ENCODE measurements at places on chromosomes 11 and 22.
A peak's percentile ranks its signal among the peaks of the same experiment; 100 is the strongest.

- DNase-seq: no peak
These were observed 751 bp upstream of the WNT7B start for GRCh38 chr22:45977551-45978274.

GRCh38 chr11:67634366-67635230 lies 4.9 kb upstream of the NUDT8 start:
- DNase-seq: no peak

DNA sequence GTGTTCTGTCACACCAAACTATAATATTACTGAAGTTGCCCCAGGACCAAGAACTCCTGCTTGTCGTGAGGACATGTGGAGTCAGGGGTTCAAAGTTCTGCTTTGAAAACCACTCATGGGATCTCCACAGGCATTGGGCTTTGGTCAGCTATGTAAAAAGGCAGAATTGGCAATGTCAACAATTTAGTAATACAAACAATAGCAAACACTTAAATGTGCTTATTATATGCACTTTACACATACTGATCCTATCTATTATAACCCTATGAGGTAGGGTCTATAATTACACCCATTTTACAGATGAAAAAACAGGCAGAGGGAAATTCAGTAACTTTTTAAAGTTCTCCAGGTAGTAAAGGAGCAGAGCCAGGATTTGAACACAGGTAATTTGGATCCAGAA lies 94.6 kb downstream of the CCDC83 start:
- no peak for DNase-seq

GRCh38 chr11:104965735-104966134 lies 2.6 kb downstream of the CASP4 start:
- no peak for DNase-seq

- no peak for DNase-seq
These were observed 39.5 kb upstream of the SLC1A2 start for GRCh38 chr11:35458846-35459245.

DNA sequence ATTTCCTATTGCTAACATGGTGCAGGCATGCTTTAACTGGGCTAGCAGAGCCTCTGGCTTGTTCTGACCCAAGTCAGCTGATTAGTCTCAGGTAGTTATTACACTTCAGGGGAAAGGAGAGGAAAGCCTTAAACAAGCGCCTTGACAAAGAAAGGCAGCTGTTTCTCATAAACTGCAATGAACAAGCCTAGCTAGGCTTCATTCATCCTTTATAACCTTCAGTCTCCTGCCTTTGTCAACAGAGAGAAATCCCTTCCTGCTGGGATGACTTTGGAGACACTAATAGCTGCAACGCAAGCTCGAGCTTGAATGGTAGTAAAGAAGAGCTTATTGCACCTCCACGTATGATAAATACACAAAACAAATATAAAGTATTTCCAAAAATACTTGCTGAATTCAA lies 68.4 kb downstream of the CCDC34 start:
- DNase-seq: no peak

DNA sequence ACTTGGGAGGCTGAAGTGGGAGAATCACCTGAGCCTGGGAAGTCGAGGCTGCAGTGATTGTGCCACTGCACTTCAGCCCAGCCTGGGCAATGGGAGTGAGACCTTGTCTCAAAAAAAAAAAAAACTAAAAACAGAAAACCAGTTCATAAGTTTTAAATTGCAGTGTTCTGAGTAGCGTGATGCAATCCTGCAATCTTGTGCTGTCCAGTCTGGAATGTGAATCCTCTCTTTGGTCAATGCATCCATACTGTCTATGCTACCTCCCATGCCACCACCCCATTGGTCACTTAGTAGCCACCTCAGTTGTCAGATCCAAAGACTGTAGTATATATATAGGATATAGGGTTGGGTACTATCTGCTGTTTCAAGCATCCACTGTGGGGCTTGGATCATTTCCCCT lies 11.1 kb downstream of the YAP1 start:
- no peak for DNase-seq

DNA sequence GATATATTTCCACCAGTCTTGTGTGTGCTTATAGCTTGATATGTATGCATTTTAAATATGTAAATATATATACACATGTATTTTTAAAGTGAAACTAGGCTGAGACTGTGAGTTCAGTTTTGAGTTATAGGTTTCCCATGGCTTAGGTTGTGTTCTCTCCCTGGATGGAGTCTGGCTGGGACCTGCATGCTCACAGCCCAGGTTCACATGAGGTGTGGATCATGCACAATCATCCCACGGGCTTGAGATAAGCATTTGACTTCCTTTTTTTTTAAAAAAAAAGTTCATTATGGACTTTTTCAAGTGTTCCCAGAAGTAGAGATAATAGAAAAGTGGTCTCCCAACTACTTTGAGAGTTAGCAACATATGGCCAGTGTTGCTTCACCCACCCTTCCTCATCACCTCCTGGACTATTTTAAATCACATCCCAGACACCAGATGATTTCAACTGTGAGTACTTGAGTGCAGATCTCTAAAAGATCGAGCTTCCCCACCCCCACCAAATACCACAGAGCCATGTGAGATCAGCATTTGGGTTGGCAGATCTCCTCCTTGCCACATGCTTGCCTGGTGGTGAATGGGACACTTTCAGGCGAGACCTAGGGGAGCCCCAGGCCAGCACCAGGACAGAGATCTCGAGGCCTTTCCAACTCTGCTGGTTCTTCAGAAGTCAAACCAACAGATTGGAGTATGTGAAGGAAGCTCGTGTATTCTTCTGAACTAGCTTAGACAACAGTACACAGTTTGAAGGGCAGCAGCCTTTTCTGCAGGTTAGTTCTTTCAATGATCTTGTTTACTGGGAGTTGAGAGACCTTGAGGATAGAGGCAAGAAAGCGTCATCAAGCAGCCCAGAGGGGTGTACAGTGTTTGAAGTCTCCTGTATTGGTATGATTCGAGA lies 15.9 kb downstream of the MED15 start:
- peak; percentile 68 for DNase-seq

GRCh38 chr11:28619846-28620540 lies 511.8 kb downstream of the METTL15 start:
- no peak for DNase-seq

- no peak for DNase-seq
These were observed 2.4 kb downstream of the LGR4 start for GRCh38 chr11:27470166-27470565.

DNA sequence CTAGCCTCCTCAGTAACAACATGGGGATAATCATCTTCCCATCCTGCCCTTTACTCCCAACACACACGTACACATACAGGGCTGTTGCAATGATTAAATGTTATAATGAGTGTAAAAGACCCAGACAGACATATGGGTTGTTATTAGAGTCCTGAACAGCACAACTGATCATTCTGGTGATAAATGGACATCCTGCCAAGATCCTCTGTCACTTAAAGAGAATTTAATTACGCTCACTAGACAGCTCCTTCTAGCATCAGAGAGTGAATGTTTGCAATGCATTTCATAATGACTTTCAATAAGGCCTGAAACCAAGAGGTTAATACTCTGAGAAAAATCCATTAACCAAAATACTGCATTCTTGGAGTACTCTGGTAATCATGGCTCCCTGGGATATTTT lies 115.8 kb downstream of the KCNC1 start:
- DNase-seq: no peak

- DNase-seq: no peak
These were observed 28.4 kb upstream of the RBFOX2 start for GRCh38 chr22:36056980-36057379.

DNA sequence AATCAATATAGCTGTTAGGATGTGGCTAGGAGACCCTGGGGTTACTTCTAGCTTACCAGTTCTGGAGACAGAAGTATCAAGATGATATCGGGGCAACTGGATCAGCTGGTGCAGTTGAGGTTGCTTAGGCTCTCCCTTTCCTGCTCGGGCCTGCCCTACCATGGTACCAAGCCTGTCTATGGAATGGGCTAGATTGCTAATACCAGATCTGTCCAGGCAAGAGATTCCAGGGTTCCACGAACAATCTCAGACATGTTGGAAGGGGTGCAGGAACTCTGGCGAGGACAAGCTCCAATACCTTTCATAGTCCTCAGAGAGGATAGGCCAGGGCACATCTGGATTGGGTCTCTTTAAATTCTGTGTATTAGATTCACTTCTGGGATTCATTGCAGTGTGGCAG lies 53.8 kb downstream of the ADM start:
- DNase-seq: no peak

GRCh38 chr11:19345848-19346681 lies 105.3 kb upstream of the E2F8 start:
- no peak for DNase-seq

DNA sequence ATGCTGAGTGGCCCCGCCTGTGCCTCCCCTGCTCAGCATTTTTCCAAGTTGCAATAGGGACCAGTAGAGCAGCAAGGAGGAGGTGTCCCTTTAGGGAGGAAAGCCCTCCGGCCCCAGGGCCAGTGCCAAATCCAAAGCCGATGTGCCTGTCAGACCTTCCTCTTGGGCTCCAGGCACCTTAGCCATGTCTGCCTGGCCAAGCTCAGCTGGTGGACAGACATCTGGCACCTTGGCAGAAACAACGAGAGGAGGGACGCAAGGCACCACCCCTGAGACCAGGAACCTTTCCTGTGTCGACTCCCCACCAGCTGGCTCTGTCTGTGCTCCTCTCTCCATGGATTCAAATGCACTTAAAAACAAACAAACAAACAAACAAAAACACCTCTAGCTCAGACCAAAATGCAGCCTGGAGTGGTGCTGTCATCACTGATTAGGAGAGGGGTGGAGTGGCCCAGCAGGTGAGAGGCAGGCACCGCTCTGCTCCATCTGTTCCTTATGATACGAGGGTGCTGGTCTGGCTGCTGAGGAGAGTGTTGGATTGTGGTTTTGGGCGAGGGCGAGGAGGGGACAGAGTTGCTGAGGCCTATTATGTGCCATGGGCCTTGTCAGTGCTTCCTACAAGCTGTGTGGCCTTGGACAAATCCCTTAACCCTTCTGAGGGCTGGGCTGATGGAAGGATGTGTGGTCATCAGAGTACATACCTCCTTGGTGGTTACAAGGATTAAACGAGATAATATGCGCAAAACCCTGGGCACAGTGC lies 46.2 kb downstream of the TP53I11 start:
- DNase-seq: no peak

GRCh38 chr11:126853732-126854131 lies 146.8 kb downstream of the KIRREL3 start:
- no peak for DNase-seq

DNA sequence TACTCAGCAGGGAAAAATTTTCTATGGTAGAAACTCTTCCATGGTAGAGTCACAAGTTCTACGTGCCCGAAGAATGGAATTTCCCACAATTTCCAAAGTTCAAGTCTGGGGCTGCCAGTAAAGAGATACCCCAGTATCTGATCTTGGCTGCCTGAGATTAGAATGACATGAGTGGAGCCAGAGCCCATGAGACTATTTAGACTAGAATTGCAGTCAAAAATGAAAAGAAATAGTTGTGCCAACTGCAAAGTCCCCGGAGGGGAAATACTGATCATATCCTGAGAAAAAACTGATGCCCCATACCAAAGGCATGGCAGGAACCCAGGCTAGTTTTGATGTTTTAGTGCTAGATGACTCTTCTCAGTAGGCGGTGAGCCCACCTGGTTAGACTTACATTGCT lies 11.2 kb downstream of the MAJIN start:
- no peak for DNase-seq

DNA sequence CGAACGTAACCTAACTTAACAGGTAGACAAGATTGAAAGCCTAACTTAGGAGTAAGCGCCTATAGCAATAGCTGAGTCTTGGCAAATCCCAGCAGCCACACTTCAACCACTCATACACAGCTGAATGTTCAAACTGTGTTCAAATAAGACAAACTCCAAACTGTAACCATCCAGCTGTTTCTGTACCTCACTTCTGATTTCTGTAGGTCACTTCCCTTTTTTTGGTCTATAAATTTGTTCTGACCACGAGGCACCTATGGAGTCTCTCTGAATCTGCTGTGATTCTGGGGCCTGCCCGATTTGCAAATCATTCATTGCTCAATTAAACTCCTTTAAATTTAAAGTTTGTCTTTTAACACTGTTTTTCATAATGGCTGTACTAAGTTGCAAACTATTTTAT lies 8.2 kb upstream of the TENM4 start:
- DNase-seq: no peak

DNA sequence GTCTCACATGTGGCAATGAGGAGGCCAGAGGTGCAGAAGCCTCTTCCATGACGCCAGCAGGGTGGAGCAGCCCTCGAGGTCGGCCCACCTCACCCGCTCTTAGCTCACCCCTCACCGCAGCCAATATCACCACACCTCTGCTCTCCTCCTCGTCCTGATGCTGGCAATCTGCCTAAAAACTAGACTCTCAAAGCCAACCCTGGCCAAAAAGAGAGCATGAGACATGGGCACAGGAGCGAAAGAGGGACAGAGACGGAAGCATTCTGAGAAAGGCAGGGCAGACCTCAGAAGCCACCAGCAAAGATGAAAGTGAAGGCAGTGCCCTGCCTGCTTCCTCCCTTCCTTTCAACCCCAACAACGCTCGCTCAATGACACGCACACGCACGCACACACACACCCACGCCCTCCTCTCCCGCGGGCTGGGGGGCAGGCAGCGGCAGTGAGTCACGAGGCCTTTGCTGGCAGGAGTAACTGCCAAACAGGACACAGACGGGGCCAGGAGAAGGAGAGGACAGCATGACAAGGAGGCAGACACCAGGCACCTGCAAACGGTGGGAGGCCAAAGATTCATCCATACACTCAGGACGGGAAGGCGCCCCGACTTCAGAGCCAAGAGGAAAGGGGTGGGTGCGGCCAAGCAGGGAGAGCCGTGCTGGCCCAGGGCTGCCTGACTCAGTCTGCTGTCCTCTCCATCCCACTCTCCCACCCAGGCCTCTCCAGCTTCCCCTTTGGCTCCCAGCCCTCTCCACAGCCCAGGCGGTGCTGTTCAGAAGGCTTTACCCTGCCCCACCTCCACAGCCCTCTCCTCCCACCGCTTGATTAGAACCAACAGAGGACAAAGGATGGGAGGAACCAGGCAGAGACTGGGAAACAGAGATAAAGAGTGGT lies 11.4 kb downstream of the IGSF9B start:
- no peak for DNase-seq

- DNase-seq: no peak
These were observed 22.6 kb downstream of the RPL27A start for GRCh38 chr11:8705146-8705545.

- DNase-seq: no peak
These were observed 121.5 kb downstream of the CHST1 start for GRCh38 chr11:45543808-45544422.

GRCh38 chr11:111606986-111607385 lies 4.7 kb downstream of the SIK2 start:
- DNase-seq: no peak

DNA sequence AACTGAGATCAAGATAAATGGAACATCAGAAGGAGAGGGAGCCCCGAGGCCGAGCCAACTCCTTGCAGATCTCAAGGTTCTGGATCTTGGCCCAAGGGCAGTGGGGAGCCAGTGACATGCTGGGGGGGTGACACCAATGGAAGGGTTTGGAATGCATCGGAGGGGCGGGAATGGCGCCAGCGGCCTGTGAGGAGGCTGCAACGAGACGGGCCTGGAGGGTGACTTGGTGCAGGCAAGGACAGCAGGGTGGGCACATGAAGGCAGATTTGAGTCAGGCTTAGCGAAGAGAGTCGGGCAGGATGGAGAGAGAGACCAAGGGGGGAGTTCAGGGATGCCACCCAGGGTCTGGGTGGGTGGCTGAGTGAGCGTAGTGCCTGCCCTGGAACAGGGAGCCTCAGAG lies 23.2 kb downstream of the ELFN2 start:
- no peak for DNase-seq

Data from fibroblast of skin of left quadriceps (primary cell).